ENCODE measurements at places on chromosomes 16 and 17.

DNA sequence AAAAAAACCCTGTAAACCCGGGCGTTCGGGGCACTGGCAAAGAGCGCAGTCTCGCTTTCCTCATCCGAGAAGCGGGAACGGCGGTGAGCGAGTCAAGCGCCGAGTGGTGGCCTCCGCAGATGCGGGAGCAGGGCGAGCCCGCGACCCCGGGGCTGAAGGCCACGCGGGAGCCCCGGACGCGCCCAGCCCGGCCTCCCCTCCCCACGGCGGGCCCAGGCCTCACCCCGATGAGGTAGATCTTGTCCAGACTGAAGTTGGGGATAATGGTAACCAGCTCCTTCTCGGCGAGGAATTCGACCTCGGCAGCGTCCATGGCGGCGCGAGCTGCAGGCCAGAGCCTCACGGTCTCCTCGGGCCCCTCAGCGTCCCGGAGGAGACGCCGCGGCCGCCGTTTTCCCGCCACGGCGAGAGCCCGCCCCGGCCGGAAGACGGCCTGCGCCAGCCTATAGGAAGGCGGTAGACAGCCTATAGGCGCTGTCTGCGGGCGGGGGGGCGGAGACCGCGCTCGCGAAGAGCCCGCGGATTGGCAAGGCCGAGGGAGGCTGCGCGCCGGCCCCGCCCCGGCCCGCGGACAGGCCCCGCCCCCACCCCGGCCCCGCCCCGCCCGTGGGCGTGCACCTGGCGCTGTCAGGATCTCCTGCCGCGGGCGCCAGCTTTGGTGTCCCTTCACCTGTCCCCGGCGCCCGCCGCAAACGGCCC, at the start of gene GINS2:
Gene GINS2 (minus strand): TSS at position 369 of the 699 bp plus-strand sequence. CDS start 56 bp downstream, at position 313.
- peak; percentile 29 for DNase-seq

DNA sequence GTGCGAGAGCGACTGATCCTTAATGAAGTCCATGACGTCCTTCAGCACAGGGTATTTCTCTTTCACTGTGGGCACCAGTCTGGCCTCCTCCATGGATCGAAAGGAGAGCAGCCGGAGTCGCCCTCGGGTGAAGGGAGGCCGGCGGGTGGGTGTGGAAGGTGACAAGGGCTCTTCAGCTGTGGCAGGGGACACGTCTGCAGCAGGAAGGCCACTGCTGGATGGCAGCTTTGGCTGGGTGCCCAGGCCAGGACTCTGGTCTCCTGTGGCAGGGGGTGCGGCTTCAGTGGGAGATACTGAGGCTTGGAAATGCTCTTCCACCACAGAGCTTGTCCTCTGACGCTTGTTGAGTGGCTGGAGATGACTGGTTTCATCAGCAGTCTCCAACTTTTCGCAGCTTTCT, 78.5 kb downstream of the ZZEF1 start:
- DNase-seq = no peak

GRCh38 chr16:50309527-50310307, 43.4 kb downstream of the ADCY7 start:
- no peak for DNase-seq

DNA sequence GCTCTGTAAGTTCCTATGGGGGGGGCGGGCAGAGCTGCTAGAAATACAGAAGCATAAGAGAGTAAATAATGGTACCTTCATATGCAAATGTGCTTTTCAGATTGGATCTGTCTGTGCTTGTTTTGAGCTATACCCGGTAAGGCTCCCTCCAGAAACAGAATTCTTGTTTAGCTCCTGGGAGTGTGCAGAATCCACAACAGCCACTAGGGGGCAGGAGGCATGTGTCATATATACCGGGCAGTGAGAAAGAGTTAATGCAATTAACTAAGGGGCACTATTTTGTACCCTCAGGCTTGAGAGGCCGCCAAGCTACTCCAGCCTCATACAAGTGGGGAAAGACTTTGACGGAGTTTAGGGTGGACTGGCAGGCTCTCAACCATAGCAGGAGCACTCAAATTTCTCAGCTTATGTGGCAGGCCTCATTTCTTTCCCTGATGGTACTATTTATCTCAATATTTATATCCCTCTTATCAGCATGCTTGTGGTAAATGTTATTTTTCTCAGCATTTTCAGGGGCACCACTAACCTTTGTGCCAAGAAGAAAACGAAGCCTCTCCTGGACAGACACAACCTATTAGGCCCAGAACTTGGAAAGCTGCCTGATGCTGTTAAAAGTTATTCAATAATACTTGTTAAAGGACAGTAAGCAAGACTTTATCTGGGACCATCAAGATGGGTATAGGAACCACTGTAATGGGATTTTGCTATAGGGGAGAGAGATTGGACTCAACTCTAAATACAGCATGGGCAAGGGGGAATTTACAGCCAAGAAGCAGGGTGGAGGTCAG, 10.7 kb upstream of the CENPV start:
- peak; percentile 60 for DNase-seq

DNA sequence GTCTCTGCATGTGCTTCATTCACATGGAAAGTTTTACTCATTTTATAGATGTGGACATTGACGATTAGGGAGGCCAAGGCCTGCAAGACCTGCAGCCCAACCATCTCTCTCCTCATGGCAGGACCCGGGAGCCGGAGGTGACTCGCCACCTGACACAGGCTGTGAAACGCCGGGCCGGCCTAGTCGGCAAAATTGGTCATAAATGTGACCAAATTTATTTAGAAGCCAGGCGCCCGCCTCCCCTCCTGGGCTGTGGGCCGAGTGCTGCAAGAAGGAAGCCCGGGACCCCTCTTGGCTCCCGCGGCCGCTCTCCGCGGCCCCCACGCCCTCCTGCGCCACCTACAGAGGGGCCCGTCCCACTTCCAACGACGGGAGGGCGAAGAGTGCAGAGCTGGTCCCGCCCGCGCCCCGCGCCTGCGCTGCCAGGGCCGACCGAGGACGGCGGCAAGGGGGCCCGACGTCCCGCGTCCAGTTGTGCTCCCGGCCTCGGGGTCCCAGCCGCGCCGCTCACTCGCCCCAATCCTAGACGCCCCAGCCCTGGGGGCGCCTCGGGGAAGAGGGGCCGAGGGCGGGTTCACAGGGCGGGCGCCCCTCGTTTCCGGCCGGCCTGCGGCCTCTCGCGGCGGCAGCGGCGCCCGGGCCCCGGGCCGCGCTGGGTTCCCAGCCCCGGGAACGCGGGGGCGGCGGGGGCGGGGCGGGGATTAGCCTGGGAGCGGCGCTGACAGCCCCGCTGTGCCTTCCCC, 47.5 kb downstream of the WNT3 start:
- DNase-seq = no peak

GRCh38 chr16:23694644-23695373, 16.1 kb downstream of the PLK1 start:
- no peak for DNase-seq

- DNase-seq = no peak
Observed at GRCh38 chr16:81553080-81553813, 108.6 kb downstream of the CMIP start.

- DNase-seq = no peak
Observed at GRCh38 chr17:78918979-78919378, 6.2 kb downstream of the TIMP2 start.

DNA sequence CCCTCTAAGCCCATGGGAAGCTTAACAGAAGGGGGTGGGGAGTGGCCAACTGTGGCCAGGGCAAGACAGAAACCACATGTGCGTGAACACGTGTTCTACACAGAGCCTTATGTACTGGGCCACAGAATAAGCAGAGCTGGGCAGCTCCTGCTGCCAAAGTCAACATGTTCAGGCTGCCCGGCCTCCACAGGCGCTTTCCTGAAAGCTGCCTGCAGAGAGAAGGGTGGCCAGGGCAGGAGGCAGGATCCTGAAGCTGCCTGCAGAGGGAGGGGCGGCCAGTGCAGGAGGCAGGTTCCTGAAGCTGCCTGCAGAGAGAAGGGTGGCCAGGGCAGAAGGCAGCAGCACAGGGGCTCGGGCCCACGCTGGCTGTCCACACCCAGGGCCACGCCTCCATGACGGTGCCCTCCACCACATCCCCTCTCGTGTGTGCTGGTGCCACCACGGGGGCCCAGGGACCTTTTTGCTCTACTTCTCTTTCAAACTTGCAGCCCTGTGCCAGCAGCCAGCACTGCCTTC, 79.5 kb downstream of the ANKRD11 start:
- peak; percentile 52 for DNase-seq

DNA sequence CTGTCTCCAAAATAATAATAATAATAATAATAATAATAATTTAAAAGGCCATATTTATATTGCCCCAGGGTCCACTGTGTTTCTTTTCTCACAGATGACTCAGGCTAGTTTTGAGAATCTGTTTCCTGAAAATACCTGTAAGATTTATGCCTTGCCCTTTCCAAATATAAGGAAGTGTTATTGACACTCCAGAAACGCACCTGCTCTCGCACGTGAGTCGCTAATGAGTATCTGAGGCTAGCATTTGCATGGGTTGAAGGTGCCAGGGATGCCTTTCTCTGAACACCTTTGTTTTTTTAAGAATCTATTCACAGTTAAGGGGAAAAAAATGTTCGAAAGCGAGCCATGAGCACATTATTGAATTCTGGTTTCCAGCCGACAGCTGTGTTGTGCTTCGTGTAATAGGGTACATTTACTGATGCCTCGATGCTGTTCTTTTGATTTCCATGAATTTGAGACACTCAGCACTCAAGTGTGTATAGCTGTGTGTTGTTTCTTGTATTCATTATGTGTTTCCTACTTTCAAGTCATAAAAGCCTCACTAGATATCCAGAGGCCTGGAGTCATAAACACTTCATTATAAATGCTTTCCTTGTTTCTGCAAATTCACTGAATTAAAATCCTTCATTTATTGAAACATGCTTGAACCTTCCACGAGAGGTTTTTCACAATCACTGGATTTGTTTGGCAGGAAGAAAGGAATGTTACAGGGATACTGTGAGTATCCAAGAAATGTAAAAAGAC, 45.0 kb upstream of the NOL11 start:
- no peak for DNase-seq

DNA sequence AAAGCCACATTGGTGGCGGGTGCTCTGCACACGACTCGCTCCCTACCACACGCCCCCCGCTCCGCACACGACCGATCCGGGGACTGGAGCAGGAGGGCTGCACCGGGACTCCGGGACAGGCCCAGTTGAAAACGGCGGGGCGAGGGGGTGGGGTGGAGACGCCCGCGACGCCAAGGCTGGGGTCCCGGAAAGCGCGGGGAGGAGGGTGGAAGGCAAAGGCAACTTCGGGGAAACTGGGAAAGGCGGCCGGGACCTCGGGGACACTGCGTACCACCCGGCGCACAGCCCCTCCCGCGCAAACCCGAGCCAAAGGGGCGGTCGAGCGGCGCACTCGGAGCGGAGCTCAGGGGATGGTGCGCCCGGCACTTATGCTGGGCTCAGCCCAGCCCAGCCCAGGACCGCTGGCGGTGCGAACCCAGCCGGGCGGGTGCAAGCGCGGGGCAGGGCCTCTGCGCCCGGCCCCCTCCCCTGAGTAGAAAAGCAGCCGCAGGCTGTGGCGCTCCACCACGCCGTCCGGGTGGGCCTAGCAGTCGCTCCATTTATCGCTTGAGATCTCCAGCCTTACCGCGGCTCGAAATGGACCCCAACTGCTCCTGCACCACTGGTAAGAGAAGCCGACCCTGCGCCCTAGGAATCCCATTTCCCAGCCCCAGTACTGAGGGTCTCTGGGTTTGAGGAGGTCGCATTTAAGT, at the start of gene MT1M:
Gene MT1M (plus strand): TSS at position 504 of the 692 bp plus-strand sequence. CDS start 73 bp downstream, at position 577.
- DNase-seq = no peak

- no peak for DNase-seq
Observed at GRCh38 chr17:9850151-9850550, 24.4 kb downstream of the GLP2R start.

DNA sequence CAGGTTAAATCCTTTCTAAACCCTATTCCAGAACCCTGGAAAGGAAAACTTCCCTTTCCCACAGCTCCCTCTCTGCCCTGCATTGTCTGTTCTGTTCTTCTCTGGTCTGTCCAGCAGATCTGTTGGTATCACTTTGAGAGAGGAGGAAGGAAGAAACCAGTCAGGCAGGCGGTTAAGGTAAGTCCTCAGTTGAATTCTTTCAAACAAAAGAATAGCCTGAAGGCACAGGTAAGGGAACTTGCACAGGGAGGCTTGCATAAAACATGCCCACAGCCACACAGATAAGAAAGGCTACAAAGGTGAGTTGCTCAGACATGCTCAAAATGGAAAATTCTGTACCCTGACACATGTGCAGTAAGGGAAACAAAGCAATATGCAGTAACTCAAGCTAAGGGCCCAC, 595.7 kb upstream of the CDH5 start:
- DNase-seq = no peak

GRCh38 chr16:67173808-67174705, 3.7 kb downstream of the NOL3 start:
- no peak for DNase-seq

- no peak for DNase-seq
Observed at GRCh38 chr16:74075393-74075792, 221.2 kb upstream of the PSMD7 start.

GRCh38 chr16:58451945-58452401, 48.0 kb upstream of the NDRG4 start:
- peak; percentile 42 for DNase-seq

- no peak for DNase-seq
Observed at GRCh38 chr17:51860954-51861561, 297.5 kb downstream of the CA10 start.

DNA sequence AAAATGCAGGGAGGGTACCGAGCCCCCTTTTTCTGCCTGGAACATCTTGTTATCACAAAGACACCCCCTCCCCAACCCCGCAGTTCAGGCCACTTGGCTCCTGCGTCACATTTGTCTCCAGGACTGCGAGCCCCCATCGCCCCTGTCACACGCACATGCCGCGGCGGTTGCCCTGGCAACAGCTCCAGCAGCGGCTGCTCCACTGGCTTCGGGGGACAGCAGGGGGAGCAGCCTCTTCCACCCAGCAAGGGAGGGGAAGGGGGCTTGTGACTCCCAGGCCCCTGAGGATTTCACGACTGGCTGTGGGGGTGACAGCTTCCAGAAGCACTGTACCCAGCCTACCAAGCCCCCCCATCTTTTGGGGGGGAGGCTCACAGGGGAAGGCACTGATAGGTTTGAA, 2.6 kb downstream of the BAIAP3 start:
- DNase-seq = no peak

GRCh38 chr17:10170233-10170632, 28.2 kb downstream of the GAS7 start:
- no peak for DNase-seq

GRCh38 chr16:14399378-14400284, 230.4 kb downstream of the PARN start:
- DNase-seq = no peak

DNA sequence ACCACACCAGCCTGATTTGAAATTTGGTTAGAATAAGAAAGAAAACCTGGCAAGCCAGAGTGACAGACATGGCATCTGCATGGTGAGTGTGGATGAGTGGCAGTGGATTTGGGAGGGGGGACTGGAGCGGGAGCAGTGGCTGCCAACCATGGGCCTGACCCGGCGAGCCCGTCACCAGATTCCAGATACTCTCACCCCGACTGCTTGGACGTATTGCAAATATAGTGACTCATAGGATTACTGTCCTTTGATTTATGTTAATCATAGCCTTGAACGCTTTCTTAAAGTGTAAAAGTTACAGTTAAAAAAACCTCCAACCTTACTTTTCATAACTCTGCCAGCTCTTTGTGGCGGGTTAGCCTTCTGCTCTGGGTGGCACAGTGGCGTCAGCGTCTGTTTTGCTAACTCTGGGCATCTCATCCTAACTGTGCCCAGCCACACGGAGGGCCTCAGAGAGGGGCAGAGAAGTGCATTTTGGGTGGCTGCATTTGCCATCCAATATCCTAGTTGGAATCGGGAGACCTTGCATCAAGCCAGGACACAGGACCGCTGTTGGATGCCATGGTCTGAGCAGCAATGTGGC, 26.8 kb upstream of the FOXK2 start:
- DNase-seq = no peak
